Dermis lymphatic vessel endothelial cell (primary cell): ENCODE measurements at places on chromosomes 11 and 22. TPM values are rescaled to one million over a fixed set of nuclear protein-coding genes. Genes with fewer than 3 reads are reported as not detected.

Gene GLYATL2
- under 0.01 and 0.09 TPM in 2 replicates for total RNA-seq

Gene RGL4
- total RNA-seq, result not detected in 2 replicates

Gene MEN1
- total RNA-seq, result 10.8 and 14.8 TPM in 2 replicates

Gene SERHL2
- total RNA-seq, result 4.0 and 7.4 TPM in 2 replicates

Gene EMSY
- 10.1 and 11.1 TPM in 2 replicates for total RNA-seq

Gene SIK2
- 11.3 and 13.0 TPM in 2 replicates for total RNA-seq

Gene OR51F2
- not detected in 2 replicates for total RNA-seq

Gene OR2AG2
- total RNA-seq, result not detected in 2 replicates

Gene CTSW
- total RNA-seq, result 0.17 and 0.33 TPM in 2 replicates

Gene C11orf97
- not detected in 2 replicates for total RNA-seq

Gene ZNRF3
- 1.5 TPM in 2 replicates for total RNA-seq

Gene KRTAP5-10
- total RNA-seq, result not detected in 2 replicates

Gene HEPHL1
- not detected in 2 replicates for total RNA-seq

Gene TRIM6
- total RNA-seq, result 0.43 and 1.5 TPM in 2 replicates

Gene HBG2
- total RNA-seq, result not detected in 2 replicates

Gene RIC3
- not detected in 2 replicates for total RNA-seq

Gene NEFH
- 0.09 and 0.11 TPM in 2 replicates for total RNA-seq

Gene GRIA4
- total RNA-seq, result 0.11 TPM in 1 of 2 replicates, not detected in the other

Gene RIBC2
- 0.11 and 0.26 TPM in 2 replicates for total RNA-seq

Gene CADM1
- total RNA-seq, result 0.22 and 0.34 TPM in 2 replicates

Gene PRG3
- total RNA-seq, result not detected in 2 replicates

Gene CCDC81
- total RNA-seq, result under 0.01 and 0.09 TPM in 2 replicates

Gene OR8D4
- total RNA-seq, result not detected in 2 replicates

Gene TMEM86A
- 4.8 and 5.3 TPM in 2 replicates for total RNA-seq

Gene SCUBE2
- 1.4 and 3.4 TPM in 2 replicates for total RNA-seq
